ENCODE measurements at places on chromosomes 3 and 15. TPM values are rescaled to one million over a fixed set of nuclear protein-coding genes. Genes with fewer than 3 reads are reported as not detected.

- no peak for DNase-seq
These were observed 7.9 kb upstream of the DOCK3 start for GRCh38 chr3:50666837-50667236.

DNA sequence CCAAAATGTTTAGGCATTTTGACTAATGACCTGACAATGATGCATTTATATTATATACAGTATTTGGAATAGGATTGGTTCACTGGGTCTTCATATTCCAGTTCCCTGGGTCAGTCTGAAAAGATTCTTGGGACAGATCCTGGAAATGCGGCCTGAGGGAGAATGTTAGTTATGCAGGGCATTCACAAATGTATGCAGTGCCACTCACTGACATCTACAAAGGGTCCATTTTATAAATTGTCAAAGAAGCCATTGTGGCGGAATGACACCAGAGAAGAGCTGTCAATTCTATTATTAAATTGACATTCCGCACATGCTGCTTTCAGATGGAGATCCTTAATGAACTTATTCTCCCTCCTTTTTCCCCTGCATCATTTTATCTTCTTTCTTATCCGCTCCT is 176.6 kb downstream of the VGLL3 start:
- DNase-seq, result no peak

DNA sequence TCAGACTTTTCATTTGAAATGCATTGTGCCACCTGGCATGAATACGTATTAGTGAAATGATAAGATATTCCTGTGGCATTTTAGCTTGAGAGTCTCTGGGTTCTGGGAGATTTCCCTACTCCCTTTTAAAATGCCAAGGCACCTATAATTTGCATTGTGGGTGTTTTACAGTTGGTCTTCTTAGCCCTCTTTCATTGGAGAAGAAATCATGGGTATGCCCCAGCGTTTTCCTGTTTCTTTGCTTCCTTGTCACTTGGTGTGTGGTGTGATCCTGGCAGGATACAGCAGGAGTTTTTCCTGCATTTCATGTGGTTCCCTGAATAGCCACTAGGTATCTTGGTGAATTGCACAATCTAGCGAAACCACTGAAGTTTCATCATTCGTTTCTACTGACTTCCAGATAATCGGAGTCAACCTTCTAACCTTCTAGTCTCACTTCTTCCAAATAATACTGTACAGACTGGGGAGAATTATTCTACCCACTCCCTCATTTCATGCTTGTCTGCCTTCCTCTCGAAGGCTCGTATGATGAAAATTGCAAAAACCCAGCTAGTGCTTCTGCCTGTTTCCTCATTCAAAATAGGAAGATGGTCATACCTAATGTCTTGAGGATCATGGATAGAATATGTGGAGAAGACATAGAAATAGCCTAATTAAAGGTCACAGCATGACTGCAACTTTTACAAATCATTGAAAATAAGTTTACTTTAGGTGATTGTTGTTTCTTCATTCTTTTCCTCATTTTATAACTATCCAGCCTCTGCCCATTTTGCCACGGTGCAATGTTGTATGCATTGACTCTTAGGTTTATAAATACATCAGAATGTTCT is 2.6 kb downstream of the BHLHE40 start:
- peak; percentile 75 for DNase-seq

DNA sequence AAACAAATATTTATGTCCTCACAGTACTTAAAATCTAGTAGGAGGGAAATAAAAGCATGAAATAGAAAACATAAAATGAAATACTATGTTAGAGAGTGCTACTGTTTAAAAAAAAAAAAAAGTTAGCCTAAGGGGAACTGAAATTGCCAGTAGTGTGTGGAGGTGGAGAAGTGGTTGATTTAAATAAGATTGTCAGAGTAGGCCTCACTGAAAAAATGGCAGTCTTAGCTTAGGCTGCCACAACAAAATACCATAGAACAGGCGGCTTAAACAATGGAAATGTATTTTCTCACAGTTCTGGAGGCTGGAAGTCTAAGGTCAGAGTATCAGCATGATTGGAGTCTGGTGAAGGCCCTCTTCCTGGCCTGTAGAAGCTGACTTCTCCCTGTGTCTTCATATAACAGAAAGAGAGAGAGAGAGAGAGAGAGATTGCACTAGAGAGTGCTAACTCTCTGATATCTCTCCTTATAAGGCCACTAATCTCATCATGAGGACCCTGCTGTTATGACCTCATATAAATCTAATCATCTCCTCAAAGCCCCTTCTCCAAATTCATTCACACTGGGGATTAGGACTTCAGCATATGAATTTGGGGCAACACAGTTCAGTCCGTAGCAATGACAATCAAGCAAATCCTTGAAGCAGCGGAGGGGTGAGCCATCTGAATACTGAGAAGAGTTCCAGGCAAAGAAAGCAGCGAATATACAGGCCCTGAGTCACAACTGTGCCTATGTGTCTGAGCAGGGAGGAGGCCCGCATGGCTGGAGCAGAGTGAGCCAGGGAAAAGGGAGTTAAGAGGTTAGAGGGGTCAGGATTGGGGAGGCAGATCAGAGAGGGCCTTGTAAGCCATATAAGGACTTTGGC is 23.6 kb upstream of the LRRC34 start:
- peak; percentile 31 for DNase-seq

DNA sequence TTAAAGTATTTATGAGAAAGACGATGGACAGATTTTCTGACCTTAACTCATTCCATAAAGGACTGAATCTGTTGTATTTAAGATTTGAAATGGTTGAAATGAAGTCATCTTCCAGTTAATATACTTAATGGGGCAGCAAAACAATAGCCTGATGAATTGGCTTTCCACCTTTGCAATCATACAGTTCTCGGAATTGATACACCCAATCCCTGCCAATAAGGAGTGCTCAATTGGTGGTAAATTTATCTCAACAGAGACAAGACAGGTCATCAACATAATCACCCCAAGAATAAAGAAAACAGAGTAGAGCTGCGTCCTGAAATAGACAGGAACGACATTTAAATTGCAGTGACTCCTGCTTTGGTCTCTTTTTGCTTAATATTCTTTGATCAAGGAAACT is 11.2 kb downstream of the ANXA2 start:
- DNase-seq, result no peak

The BRK1 gene
- 103 TPM for total RNA-seq

The GOLGA8M gene
- total RNA-seq, result not detected

The ST6GAL1 gene
- total RNA-seq, result 6.8 TPM

The FOXB1 gene
- total RNA-seq, result not detected
